ENCODE measurements at places on chromosomes 16 and 17. TPM values are rescaled to one million over a fixed set of nuclear protein-coding genes. Genes with fewer than 3 reads are reported as not detected.

Gene PRAC1
- not detected for total RNA-seq

Gene MNT
- total RNA-seq, result 5.2 TPM

Gene USP32
- total RNA-seq, result 39.7 TPM

Gene CA7
- total RNA-seq, result not detected

Gene ABCC6
- 1.6 TPM for total RNA-seq

Gene SPNS3
- total RNA-seq, result not detected

Gene RNF222
- total RNA-seq, result not detected

Gene HBA1
- total RNA-seq, result 2,922 TPM

Gene KRT25
- total RNA-seq, result not detected

Gene TCAP
- total RNA-seq, result 78.8 TPM

Gene STAT5B
- total RNA-seq, result 31.3 TPM

Gene TNFAIP1
- total RNA-seq, result 18.8 TPM

Gene SEPTIN12
- total RNA-seq, result not detected

Gene KRT39
- 3.1 TPM for total RNA-seq

Gene HOXB8
- not detected for total RNA-seq

Gene PLEKHG4
- 7.3 TPM for total RNA-seq

Gene NUPR1
- 3.7 TPM for total RNA-seq

Gene OTOA
- total RNA-seq, result under 0.01 TPM

Gene GPR139
- total RNA-seq, result not detected

Gene MYL11
- 12,119 TPM for total RNA-seq

Gene PIMREG
- 6.3 TPM for total RNA-seq

Gene MYH3
- total RNA-seq, result 6,986 TPM

Gene KRTAP4-5
- not detected for total RNA-seq

Gene TBC1D3C
- not detected for total RNA-seq

Gene HOXB4
- 1.0 TPM for total RNA-seq

Gene CDRT15
- total RNA-seq, result not detected

Gene PRCD
- 0.52 TPM for total RNA-seq

Gene LAT
- 0.52 TPM for total RNA-seq

Gene HS3ST6
- total RNA-seq, result not detected

Gene TBC1D28
- not detected for total RNA-seq

Gene MMP15
- 15.1 TPM for total RNA-seq

Gene TUBG2
- 1.6 TPM for total RNA-seq

Gene TEX19
- 0.52 TPM for total RNA-seq

Gene SSTR5
- total RNA-seq, result not detected

Gene PDILT
- total RNA-seq, result not detected

Data from skeletal muscle tissue (tissue), 5 donors.